ENCODE measurements at places on chromosomes 16 and 17.

DNA sequence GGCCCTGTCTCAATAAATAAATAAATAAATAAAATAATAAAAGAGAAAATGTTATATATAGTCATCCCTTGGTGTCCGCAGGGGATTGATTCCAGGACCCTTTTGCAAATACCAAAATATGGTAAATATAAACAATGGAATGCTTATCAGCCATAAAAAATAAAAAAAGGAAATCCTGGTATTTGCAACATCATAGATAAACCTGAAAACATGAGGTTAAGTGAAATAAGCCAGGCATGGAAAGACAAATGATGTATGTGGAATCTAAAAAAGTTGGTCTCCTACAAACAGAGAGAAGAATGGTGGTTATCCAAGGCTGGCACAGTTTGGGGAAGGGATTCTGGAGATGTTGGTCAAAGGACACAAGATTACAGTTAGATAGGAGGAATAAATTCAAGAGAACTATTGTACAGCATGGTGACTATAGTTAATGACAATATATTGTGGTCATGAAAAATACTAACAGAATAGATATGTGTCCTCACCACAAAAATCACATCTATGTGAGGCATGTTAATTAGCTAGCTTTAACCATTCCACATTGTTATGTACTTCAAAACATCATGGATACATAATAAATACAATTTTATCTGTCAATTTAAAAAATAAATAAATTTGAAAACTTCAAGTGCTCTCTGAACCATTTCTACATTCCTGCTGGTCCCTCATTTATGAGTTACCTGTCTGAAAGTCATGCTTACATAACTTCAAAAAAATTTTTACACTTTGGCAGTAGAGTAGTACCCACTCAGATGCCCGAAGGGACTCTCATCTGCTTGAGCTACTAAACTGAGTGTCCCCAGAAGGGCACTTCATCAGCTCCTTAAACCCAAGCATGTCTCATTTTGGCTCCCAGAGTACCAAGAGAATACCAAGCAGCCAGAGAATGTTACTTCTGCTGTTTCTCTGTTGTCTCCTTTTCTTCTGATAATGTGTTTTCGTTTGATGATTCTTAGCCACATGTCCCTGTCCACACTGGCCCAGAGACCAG lies 26.6 kb downstream of the N4BP1 start:
- no peak for DNase-seq

DNA sequence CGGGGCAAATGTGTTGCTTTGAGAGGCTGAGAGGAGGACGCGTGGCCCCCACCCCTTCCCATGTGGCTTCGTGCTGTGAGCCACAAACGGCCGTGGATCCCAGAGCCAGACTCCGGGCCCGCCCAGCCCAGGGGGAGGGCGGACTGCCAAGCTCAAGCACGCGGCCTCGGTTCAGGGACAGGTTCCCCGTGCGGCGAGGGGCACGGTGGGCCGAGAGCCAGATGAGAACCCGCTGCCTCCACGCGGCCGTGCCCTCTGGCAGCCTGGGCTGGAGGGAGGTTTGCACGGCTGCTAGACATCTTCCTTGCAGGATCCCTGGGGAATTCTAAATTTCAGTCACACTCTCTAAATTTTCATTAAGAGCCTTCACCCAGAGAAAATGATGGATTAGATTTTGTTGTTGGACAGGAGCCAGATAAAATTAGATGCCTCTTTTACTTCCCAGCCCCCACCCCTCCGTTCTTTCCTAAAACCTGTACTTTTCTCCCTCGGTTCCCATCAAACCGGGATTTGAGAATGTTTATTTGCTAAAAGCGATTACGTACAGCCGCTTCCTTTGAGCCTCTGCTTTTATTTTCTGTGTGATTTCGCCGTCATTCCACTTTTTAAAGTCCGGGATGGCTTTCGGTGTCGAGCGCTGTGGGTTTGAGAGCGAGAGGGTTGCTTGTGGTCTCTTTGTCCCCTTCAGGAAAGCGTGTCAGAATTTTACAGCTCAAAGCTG lies 25.0 kb upstream of the GNG13 start:
- DNase-seq = no peak

- DNase-seq = no peak
Observed at GRCh38 chr17:16269658-16270057, 52.6 kb downstream of the PIGL start.

- DNase-seq = no peak
Observed at GRCh38 chr17:42698736-42699414, 16.5 kb downstream of the CNTNAP1 start.

- no peak for DNase-seq
Observed at GRCh38 chr16:17018585-17018939, 452.2 kb downstream of the XYLT1 start.

Measured in neural crest cell (in vitro differentiated cells).